ENCODE measurements at places on chromosomes 5 and 9.

DNA sequence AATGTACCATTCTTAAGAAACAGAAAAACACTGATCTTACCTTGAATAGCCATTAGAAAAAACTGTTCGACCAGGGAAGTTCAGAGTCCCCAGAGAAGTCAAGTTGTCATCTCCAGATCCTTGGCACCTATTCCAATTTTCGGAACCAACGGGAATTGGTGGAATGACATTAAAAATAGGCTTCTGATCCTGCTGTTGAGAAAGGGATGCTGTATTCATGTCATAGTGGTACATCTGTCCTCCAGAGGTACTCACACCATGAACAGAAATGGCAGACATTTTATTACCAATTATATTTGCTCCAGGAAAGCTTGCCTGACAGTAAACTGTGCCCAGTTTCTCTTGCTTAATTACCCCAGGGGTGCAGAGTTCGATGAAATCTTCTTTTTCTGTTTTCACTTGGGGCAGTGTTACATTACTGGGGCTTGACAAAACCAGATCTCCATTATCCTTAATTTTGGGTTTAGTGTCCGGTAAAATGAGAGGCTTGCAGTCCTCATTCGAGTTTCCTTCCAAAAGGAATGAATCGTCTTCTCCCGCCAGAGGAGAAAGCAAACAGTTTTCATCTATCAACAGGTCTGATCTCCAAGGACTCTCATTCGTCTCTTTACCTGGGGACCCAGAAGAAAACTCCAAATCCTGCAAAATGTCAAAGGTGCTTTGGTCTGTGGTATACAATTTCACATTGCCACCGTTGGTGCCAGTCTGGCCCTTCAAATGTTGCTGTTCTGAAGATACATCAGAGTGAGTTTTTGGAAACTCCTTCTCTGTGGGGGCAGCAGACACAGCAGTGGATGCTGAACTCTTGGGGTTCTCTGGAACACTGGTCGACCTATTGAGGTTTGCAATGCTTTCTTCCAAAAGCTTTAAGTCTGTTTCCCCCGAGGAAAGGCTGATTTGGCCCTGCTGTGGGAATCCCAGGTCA lies 3.6 kb downstream of the NR3C1 start:
- no peak for DNase-seq

- DNase-seq, result no peak
Observed at GRCh38 chr5:56648460-56649034, 166.8 kb upstream of the MAP3K1 start.

- DNase-seq, result no peak
Observed at GRCh38 chr5:127068493-127069214, 4.6 kb downstream of the C5orf63 start.

- DNase-seq, result no peak
Observed at GRCh38 chr5:179762781-179763176, 30.2 kb downstream of the MAML1 start.

DNA sequence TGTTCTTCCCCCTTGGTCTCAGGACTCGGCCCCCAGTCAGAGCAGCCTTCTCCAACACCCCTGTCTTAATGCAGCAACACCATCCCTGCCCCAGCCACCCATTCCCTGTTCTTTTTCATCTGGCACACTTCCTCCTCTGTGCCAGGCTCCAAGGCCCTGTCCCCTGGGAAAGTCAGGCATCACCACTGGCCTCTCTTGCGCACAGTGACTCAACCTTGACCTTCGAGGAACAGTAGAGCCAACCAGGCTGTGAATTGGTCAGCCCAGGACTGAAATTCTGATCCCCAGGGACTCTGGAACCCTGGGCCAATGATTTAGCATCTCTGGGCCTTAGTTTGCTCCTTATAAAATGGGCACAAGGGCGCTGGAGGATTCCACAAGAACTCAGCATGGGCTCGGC lies 10.5 kb upstream of the RALGDS start:
- no peak for DNase-seq

- DNase-seq, result no peak
Observed at GRCh38 chr5:138542180-138542955, 668 bp downstream of the ETF1 start.

GRCh38 chr9:34592895-34593601 lies 3.5 kb upstream of the CNTFR start:
- DNase-seq, result no peak

- DNase-seq, result no peak
Observed at GRCh38 chr9:123620239-123620638, 264.2 kb downstream of the CRB2 start.

GRCh38 chr5:105501315-105501714 lies 1938.7 kb upstream of the NUDT12 start:
- no peak for DNase-seq

- DNase-seq, result no peak
Observed at GRCh38 chr5:59125011-59125961, 542.4 kb downstream of the RAB3C start.

- no peak for DNase-seq
Observed at GRCh38 chr5:162128117-162128516, 60.5 kb downstream of the GABRG2 start.

DNA sequence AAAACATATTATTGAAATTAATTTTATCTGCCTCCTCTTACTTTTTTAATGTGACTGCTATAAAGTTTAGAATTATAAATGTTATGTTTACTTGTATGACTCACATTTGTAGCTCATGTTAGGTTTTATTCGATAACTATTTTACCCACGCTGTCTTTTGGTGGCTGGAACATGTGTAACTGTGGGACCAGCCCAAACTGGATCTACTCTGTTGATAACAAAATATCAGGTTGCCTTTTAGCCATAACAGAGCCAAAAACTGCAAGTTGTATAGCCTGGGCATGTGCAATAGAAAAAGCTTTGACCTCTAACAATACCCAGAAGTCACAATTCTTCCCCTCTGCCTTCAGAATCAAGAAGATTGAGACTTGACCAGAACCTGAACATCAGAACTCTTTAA lies 356.5 kb downstream of the PRELID2 start:
- no peak for DNase-seq

DNA sequence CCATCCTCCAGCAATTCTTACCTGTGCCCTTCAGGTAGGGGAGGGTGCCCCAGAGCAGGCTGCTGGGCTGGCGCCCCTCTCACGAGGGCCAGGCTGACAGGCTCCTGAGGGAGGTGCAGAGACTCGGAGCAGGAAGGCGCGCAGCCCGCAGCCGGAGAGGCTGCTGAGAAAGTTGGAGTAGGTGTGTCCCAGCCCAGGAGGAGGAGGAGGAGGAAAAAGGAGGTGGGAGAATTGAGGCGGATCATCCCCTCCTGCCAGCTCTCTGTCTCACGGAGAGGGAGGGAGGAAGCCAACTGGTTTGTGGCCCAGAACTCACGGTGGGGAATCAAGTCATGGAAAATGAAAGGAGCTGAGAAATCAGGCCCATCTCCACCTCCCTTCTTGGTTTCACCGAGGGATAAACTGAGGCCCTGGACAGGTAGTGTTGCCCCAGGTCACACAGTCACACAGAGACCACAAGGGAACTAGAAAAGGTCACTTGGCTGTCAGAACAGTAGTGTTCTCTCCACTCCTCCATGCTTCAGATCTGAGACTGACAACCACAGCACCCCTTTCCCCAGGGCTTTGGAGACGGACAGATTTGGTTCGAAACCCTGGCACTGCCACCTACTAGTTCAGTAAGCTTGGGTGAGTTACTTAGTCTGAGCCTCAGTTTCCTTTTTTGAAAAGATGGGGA lies at the start of gene FAT2:
Gene FAT2 (minus strand): TSS at position 188 of the 676 bp plus-strand sequence. CDS start 22,400 bp downstream, outside the sequence.
- no peak for DNase-seq

DNA sequence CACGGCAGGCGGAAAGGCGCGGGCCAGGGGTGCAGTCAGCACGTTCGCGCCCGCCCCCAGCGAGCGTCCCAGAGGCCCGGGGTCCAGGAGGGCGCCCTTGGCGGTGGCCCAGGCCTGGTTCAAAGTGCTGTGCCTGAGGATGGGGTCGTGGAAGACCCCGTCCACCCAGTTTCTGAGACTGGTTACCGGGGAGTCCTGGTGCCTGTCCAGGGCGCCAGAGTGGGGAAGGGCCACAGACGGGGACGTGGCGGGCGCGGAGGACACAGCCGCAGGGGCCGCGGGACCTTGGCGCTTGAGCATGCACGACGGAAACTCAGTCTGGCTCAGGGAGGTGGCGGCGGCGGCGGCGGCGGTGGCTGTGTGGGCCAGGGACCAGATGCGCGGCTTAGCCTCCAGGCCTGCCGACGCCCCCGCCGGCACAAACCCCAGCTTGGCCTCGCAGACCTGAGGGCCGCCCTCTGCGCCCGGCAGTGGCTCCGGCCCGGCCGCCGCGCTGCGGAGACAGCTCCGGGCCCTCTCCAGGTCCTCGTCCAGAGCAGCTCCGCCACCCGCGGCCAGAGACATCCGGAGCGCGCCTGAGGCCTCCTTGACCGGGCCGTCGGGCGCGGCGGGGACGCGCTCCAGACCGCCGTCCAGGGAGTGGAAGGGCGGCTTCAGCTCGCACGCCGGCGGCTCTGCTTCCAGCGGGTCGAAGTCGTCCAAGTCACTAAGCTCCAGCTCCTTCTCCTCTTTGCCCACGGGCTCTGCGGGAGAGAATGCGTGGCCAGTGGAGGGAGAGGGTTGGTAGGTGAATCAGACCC lies 4.5 kb downstream of the IRX4 start:
- no peak for DNase-seq

- DNase-seq, result peak; percentile 60
Observed at GRCh38 chr5:36240779-36241630, 720 bp downstream of the NADK2 start.

- DNase-seq, result no peak
Observed at GRCh38 chr5:2091921-2092320, 209.2 kb upstream of the IRX4 start.

DNA sequence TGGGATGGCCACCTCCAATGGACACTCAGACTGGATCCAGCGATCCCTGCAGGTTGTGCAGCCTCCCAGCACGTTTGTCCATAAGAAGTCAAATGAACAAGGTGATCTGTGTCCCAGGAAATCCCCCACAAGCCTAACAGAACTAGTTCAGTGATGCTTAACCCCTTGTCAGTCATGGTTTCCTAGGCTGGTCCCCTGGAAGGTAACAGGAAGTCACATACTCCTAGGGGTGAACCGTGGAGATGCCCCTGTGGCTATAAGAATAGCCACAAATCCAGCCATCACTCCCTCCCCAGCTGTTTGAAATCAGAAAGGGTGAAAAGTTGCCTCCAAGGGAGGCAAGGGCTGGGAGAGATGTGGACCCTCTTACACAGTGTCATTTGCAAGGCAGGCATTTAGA lies 22.5 kb downstream of the PAX5 start:
- no peak for DNase-seq

DNA sequence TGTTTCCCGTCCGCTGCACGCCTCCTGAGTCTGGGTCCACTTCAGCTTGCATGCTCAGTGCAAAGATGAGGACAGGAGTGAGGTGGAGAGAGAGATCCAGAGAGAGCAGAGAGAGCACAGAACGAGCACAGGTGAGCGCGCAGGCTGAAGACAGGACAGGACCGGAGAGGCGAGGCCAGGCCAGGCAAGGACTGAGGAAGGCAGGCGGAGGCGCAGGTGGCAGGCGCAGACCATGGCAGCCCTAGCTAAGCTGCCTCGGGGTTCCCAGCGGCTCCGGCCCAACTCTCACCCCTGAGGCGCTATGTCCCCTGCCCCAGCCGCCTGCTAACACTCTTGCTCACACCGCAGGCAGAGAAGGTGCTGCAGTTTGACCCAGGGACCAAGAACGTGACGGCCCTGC lies 9.7 kb downstream of the GRIN1 start:
- DNase-seq, result no peak

- DNase-seq, result no peak
Observed at GRCh38 chr5:95899829-95900228, 61.8 kb downstream of the ELL2 start.

DNA sequence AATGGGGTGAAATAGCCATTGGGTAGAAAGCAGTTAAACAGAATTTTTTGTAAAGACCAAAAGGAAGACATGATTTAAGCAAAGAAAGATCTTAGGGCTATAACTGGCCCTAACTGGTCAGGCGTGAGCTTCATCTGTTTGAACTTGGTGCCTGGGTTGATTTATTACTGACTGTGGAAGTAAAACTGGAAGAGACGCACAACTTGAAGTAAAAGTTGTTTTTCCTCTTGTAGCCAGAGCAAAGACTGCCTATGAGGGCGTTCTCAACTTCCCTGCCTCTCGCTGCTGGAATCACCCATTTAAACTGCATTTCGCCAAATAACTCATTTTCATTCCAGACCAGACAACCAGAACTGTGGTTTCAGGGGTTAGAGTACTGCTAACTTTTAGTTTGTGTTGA lies 1.5 kb downstream of the THBS4 start:
- no peak for DNase-seq

- DNase-seq, result no peak
Observed at GRCh38 chr5:68489556-68489955, 274.0 kb downstream of the PIK3R1 start.

GRCh38 chr5:143316844-143317631 lies 86.4 kb downstream of the NR3C1 start:
- no peak for DNase-seq

DNA sequence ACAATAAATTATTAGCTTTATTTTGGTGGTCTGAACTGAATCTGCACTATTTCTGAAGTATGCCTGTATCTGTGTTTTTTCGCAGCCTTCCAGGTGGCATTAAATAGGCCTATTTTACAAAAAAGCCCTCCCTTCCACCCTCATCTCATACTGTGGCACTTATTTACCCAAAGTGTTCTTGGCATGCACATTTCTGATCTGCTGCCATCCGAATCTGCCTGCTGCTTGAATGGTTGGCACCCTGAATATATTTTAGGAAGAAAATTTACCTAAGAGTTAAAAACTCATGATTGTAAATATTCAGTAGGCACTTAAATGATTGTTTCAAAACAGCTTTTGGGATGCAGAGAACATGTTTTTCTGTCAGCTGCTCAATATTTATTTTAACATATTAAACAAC lies 150.1 kb downstream of the SLC28A3 start:
- DNase-seq, result no peak

- no peak for DNase-seq
Observed at GRCh38 chr5:33806738-33807442, 84.9 kb downstream of the ADAMTS12 start.

- no peak for DNase-seq
Observed at GRCh38 chr9:92686954-92687353, 17.0 kb upstream of the IPPK start.

DNA sequence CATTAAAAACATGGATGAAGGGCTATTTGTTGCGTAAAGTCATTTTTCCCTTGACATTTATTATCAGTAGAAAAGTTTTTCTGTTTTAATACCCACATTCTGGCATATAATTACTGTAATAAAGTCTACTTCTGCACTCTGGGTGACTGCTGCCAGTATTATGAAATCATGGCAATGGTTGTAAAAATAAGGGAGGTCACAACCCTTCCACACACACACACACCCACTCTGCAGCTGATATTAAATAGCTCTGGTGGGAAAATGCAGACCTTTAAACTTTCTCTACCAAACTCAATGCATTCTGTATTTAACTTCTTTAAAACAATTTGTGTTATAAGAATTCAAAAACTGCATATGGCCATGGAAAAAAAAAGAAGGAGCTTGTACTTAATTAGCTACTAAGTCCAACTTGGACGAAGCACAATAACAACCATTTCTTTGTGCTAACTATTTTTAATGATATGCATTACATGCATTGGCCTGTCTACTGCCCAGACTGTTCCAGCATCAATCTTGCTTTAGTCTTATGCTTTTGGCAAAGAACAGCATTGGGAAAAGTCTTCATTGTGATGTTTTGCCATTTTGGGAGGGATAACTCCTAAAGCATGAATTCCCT lies 137.6 kb upstream of the MAP3K1 start:
- no peak for DNase-seq

- DNase-seq, result no peak
Observed at GRCh38 chr9:20364959-20365358, 257.3 kb downstream of the MLLT3 start.
